ENCODE measurements at places on chromosomes 3 and 15. TPM values are rescaled to one million over a fixed set of nuclear protein-coding genes. Genes with fewer than 3 reads are reported as not detected.
A peak's percentile ranks its signal among the peaks of the same experiment; 100 is the strongest.

DNA sequence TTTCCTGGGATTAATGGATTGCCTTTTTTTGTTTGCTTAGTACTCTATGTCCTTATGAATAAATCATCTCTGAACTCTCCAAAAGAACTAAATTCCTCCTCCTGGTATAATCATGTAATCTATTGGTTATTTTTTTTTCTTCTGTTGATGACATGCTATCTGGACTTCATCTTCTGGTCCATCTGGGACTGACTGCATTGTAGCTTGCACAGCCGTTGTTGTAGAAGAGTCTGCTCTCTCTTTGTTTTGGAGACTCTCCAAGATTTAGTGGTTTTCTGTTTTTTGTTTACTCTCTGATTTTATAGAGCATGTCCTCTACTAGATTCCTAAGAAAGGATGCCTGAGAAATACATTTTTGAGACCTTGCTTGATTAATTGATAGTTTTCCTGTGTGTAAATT, 19.1 kb downstream of the IREB2 start:
- H3K36me3 ChIP-seq: peaks cover 2% of the 10 kb centered on the region
- no peak overlapping the region for H3K4me3 ChIP-seq
- no peaks in the 10 kb centered on the region for H3K27me3 ChIP-seq
- no peak overlapping the region for H3K27ac ChIP-seq
- peaks cover 40% of the 10 kb centered on the region for H3K4me1 ChIP-seq

- DNase-seq: peak; percentile 32
- H3K36me3 ChIP-seq: peaks cover 4% of the 10 kb centered on the region
- H3K4me3 ChIP-seq: no peak overlapping the region
- H3K4me1 ChIP-seq: peaks cover 23% of the 10 kb centered on the region
- no peaks in the 10 kb centered on the region for H3K27me3 ChIP-seq
Measured at GRCh38 chr3:185733980-185734724, 90.7 kb downstream of the IGF2BP2 start.

- no peak overlapping the region for H3K4me3 ChIP-seq
- H3K36me3 ChIP-seq: no peaks in the 10 kb centered on the region
- DNase-seq: no peak
- no peaks in the 10 kb centered on the region for H3K27me3 ChIP-seq
- no peak overlapping the region for H3K27ac ChIP-seq
- H3K4me1 ChIP-seq: peaks cover 2% of the 10 kb centered on the region
Measured at GRCh38 chr3:50572801-50573371, 3.6 kb downstream of the HEMK1 start.

- H3K4me3 ChIP-seq: no peak overlapping the region
- peaks cover 5% of the 10 kb centered on the region for H3K36me3 ChIP-seq
- no peaks in the 10 kb centered on the region for H3K27me3 ChIP-seq
- no peaks in the 10 kb centered on the region for H3K4me1 ChIP-seq
- no peak for DNase-seq
Measured at GRCh38 chr3:94234177-94234788, 171.4 kb downstream of the NSUN3 start.

The MINAR1 gene
- total RNA-seq: 1.9 TPM

DNA sequence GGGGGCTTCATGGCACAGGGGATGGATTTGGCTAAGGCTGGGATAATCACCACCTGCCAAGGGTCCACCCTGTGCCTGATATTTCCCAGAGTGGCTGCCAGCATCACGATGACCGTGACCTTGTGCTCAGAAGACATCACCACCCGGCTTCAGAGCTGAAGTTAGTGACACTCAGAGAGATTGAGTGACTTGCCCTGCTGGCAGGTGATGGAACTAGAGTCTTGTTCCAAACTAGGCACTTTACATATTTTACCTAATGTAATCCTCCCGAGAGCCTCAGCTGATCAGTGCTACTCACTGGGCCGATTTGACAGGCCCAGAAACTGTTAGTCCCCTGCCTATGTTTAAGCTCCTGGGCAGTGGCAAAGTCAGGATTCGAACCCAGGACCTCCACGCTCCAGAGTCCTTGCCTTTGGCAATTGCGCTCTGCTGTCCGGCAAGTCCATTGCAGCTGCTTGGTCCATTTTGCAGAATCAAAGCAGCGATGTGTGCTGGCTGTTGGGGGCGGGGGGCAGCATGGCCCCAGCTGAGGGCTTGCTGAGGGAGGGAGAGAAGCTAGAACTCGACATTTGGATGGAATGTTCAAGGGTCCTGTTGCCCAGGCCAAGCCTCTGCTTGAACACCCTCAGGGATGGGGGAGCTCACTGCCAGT, 74.8 kb upstream of the GATA2 start:
- no peak overlapping the region for H3K27ac ChIP-seq
- H3K4me3 ChIP-seq: no peak overlapping the region
- H3K27me3 ChIP-seq: peaks cover 30% of the 10 kb centered on the region

DNA sequence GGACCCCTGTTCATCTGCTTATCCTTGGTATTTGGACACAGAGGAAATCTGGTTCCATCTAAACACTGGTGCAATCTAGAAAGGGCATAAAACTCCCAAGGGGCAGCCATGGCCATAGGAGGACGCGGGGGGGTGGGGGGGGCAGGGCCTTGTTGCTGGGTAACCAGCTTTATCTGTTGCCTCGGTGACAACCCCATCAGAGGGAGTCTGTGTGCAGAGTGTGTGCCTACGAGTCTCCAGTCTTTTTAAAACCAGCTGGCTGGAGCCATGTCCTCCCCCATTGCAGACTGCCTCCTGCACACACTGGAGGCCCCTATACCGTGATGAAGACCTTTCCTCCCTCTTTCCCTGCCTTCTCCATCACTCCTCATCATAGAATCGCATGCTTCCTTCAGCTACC, 26.4 kb upstream of the CORO2B start:
- H3K27ac ChIP-seq: no peak overlapping the region

DNA sequence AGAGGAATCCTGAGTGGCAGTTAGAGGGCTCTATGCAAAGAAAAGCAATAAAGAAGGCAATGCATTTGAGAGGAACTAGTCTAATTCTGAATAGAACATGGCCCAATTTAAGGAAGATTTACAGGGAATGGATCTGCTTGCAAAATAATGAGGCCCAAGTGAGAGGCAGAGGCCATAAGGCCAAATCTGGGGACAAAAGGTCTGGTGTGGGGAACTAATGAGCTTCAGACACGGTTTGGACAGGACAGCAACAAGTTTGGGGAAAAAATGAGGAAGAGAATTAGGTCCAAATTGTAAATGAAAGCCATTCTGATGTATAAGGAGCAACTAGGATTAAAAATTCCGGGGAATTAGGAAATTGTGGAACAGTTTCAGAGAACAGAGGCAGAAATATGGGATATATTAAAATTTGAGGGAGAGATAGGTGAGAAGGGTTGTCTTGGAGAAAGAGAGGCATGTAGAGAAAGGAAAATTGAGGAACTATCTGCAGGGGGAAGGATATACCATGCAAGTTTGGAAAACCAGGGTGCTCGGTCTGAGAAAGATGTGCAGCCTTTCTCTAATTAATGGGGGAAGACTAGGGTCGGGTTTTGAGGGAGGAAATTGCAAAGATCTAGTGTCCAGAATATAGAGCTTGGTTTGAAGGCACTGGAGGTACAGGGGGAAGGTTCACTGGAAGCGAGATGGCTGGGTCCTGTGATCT, 73.8 kb downstream of the RBPMS2 start:
- no peak for DNase-seq
- peak overlapping the region; percentile 46 for H3K27ac ChIP-seq
- H3K4me1 ChIP-seq: peaks cover 56% of the 10 kb centered on the region

The EBLN2 gene
- total RNA-seq: 14.9 TPM

The FAM131A gene
- total RNA-seq: 15.4 TPM

The TM6SF1 gene
- total RNA-seq: 0.27 TPM

The AMOTL2 gene
- 93.2 TPM for total RNA-seq

GRCh38 chr3:70532806-70533205, 220.4 kb upstream of the MDFIC2 start:
- no peak overlapping the region for H3K27ac ChIP-seq
- DNase-seq: no peak
- no peaks in the 10 kb centered on the region for H3K36me3 ChIP-seq
- peaks cover 5% of the 10 kb centered on the region for H3K27me3 ChIP-seq
- H3K4me1 ChIP-seq: no peaks in the 10 kb centered on the region
- H3K4me3 ChIP-seq: no peak overlapping the region

The PLCB2 gene
- total RNA-seq: 2.5 TPM

GRCh38 chr15:70892002-70892911, at the start of the genes LRRC49 and THAP10:
LRRC49 (plus strand) TSS chr15:70892826; CDS start chr15:70892895, 69 bp downstream.
THAP10 (minus strand) TSS chr15:70892433; CDS start chr15:70892272, 161 bp downstream.
- no peaks in the 10 kb centered on the region for H3K27me3 ChIP-seq
- peak within 1 kb of the TSS; percentile 92 for H3K27ac ChIP-seq
- peaks cover 8% of the 10 kb centered on the region for H3K36me3 ChIP-seq
- DNase-seq: peak; percentile 68
- peak within 1 kb of the TSS; percentile 99 for H3K4me3 ChIP-seq

DNA sequence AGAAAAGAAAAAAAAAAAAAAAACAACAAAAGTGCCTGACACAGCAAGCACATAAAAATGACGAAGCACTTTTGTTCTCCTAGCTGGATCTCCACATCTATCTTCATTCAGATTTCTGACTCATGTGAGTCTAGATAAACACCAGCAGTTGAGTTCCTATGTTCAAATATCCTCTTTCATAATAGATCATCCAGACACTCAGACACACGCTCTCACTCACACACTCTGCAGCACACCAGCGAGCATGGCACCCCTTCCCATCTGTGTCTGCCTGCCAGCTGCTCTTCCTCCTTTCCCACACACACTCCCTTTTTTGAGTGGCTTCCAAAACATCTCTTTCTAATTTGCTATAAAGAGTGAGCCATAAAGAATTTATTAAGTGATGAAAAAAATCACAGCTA, 19.8 kb upstream of the CELF6 start:
- no peak for DNase-seq
- no peak overlapping the region for H3K4me3 ChIP-seq
- H3K27me3 ChIP-seq: no peaks in the 10 kb centered on the region
- H3K36me3 ChIP-seq: no peaks in the 10 kb centered on the region

- no peak overlapping the region for H3K4me3 ChIP-seq
- peaks cover 3% of the 10 kb centered on the region for H3K36me3 ChIP-seq
- H3K27ac ChIP-seq: peak overlapping the region; percentile 1
- DNase-seq: no peak
- H3K4me1 ChIP-seq: peaks cover 6% of the 10 kb centered on the region
Measured at GRCh38 chr15:44435893-44436667, 8.7 kb downstream of the CTDSPL2 start.

The SEMA6D gene
- total RNA-seq: 10.6 TPM

DNA sequence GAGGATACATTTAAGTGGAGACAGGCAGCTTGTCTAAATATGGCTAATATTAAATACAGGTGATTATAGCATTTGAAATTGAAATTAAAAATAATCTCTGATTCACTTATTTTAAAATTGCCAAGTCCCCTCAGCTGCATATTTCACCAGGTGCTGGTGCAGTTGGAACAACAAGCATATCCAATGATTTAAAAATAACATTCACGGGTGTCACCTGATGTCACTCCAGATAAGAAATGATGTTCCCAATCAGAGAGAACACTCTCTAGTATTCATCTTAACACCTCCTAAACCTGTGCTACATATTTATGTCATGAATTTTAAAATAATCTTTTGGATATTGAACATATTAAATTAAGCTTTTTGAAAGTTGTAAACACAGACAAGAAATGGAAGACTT, 249.9 kb downstream of the CADM2 start:
- H3K27me3 ChIP-seq: no peaks in the 10 kb centered on the region
- no peaks in the 10 kb centered on the region for H3K36me3 ChIP-seq
- H3K4me3 ChIP-seq: no peak overlapping the region
- no peak for DNase-seq

GRCh38 chr3:25178672-25179071, 249.4 kb upstream of the RARB start:
- H3K4me1 ChIP-seq: no peaks in the 10 kb centered on the region
- H3K4me3 ChIP-seq: no peak overlapping the region
- no peak overlapping the region for H3K27ac ChIP-seq
- no peak for DNase-seq
- H3K36me3 ChIP-seq: no peaks in the 10 kb centered on the region
- H3K27me3 ChIP-seq: no peaks in the 10 kb centered on the region

DNA sequence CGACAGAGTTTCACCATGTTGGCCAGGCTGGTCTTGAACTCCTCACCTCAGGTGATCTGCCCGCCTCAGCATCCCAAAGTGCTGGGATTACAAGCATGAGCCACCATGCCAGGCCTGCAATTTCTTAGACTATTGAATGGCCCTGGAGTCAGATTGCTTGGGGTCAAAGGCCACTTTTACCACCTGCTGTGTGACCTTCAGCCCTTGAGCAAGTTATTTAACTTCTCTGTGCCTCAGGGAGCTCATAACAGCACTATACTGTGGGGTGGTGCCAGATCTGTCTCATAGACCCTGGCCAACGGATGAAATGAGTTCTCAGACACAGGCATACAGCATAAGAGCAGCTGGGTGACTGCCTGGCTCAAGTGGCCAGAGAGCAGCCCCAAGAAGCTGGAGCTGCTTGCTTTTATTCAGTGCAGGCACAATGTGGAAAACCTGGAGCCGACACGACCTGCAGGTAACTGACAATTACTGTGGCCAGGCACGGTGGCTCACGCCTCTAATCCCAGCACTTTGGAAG, 44.9 kb upstream of the FURIN start:
- H3K4me1 ChIP-seq: peaks cover 10% of the 10 kb centered on the region
- H3K27me3 ChIP-seq: peaks cover 5% of the 10 kb centered on the region
- no peak overlapping the region for H3K4me3 ChIP-seq
- H3K27ac ChIP-seq: no peak overlapping the region

DNA sequence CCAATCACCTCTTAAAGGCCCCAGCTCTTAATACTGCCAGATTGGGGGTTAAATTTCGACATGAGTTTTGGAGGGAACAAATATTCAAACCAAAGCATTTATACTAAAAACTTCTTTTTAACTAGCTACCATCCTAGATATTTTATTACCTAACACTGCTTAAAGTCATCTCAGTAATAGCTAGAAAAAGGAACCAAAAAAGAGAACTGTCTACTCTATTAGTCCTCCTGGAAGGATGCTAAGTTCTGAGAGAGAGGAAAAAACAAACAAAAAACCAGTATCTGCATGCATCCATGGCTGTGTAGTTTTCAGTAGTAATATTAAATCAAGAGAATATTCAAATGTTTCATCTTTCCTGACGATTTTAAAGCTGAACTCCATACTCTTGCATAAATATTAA, 5.8 kb downstream of the CPOX start:
- no peak overlapping the region for H3K27ac ChIP-seq
- peaks cover 6% of the 10 kb centered on the region for H3K4me1 ChIP-seq
- H3K36me3 ChIP-seq: peaks cover 25% of the 10 kb centered on the region
- H3K27me3 ChIP-seq: no peaks in the 10 kb centered on the region
- H3K4me3 ChIP-seq: no peak overlapping the region

The DPH3 gene
- 27.8 TPM for total RNA-seq

DNA sequence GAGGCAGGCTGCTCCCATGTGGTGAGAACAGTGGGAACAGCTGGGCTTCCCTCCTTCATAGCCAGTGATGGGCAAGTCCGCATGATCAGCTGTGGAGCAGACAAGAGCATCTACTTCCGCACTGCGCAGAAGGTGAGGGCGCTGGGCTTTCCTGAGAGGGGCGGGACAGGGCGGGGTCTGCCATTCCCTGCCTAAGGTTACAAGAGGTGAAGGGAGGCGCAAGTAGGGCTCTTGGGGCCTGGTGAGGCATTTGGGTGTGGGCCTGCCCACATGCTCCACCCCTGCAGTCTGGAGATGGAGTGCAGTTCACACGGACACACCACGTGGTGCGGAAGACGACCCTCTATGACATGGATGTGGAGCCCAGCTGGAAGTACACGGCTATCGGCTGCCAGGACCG, 10.6 kb upstream of the JMJD7 start:
- no peak overlapping the region for H3K27ac ChIP-seq
- no peaks in the 10 kb centered on the region for H3K27me3 ChIP-seq
- no peaks in the 10 kb centered on the region for H3K4me1 ChIP-seq
- H3K4me3 ChIP-seq: no peak overlapping the region
- peaks cover 15% of the 10 kb centered on the region for H3K36me3 ChIP-seq

Measured in progenitor cell of endocrine pancreas (in vitro differentiated cells).